ENCODE measurements at places on chromosomes 2 and 18. TPM values are rescaled to one million over a fixed set of nuclear protein-coding genes. Genes with fewer than 3 reads are reported as not detected.

DNA sequence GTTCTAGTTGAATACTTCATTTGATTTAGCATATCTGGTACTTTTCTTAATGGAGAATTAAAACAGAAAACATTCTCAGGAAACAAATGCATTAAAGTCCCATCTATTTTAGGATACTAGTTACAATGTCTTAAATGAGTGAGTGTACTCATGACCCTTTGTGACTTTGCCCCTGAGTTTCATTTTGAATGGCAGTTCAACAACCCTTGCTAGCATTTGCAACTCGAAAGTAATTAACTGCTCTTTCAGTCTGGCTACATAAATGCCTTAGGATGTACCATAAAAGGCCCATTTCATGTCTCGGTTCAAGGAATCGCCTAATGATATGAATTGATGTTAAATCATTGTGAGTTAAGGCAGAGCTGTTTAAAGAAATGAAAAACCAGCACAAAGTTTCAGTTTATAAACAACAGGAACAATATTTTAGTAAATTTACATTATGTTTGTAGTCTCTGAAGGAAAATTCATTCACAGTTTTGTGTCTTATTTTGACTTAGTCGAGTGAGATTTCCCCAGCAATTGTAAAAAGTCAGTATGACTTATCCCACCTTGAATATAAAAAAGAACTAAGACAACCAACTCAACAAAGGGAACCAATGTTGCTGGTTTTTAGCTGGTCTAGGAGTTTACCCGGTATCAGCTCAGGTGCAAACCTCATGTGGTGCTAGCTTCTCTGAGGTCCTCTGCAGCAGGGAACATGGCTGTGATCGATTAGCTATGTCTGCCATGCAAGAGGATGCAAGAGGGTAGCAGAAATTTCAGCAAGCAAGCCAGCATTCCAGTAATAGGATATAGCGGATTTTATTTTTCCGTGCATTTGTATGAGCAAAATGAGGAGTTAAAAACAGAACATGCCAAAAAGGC lies 386.2 kb downstream of the PTPRM start:
- DNase-seq: no peak

- DNase-seq: no peak
These were observed 197.3 kb upstream of the TWIST2 start for GRCh38 chr2:238650536-238650935.

- no peak for DNase-seq
These were observed 752 bp downstream of the ASTL start for GRCh38 chr2:96137321-96138178.

- no peak for DNase-seq
These were observed 43.7 kb upstream of the SEMA4C start for GRCh38 chr2:96913398-96914202.

- DNase-seq: no peak
These were observed 20.8 kb downstream of the EIF2AK3 start for GRCh38 chr2:88606371-88607030.

- DNase-seq: no peak
These were observed 77.0 kb upstream of the CERS6 start for GRCh38 chr2:168378960-168379669.

DNA sequence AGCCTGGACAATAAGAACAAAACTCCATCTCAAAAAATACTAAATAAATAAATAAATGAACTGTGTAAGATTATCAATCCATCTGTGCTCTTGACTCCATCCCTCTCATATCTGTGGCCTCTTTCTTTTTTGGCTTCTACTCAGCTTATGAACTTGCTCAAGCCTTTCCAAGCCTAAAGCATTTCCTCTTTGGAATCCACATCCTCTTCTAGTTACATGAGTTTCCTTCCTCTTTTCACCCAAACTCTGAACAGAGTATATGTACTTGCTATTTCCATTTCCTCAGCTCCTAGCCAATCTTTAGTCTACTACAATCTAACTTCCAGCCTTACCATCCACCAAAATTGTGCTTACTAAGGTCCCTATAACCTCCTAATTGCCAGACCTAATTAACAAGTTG lies 2.5 kb upstream of the DNAJC10 start:
- no peak for DNase-seq

DNA sequence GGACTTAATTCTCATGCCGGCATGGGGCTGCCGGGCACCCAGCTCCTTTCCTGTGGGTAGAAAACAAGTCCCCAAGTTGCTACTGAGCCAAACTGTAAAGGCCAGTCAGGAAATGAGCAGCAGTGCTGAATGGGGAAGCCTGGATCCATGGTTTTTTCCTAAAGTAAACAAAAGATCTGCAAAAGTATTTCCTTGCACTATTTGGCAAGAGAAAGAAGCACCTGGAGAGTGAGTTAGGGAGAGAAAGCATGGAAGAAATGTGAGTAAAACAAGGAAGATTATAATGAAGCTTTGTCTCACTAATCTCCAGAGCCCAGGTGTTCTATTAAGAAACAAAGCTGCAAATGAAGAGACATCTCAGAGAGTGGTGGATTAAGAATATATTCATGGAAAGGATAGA lies 117.6 kb downstream of the METTL8 start:
- no peak for DNase-seq

GRCh38 chr2:230267556-230267955 lies 42.0 kb downstream of the SP140 start:
- DNase-seq: no peak

GRCh38 chr2:71882949-71883472 lies 264.7 kb downstream of the CYP26B1 start:
- peak; percentile 45 for DNase-seq

DNA sequence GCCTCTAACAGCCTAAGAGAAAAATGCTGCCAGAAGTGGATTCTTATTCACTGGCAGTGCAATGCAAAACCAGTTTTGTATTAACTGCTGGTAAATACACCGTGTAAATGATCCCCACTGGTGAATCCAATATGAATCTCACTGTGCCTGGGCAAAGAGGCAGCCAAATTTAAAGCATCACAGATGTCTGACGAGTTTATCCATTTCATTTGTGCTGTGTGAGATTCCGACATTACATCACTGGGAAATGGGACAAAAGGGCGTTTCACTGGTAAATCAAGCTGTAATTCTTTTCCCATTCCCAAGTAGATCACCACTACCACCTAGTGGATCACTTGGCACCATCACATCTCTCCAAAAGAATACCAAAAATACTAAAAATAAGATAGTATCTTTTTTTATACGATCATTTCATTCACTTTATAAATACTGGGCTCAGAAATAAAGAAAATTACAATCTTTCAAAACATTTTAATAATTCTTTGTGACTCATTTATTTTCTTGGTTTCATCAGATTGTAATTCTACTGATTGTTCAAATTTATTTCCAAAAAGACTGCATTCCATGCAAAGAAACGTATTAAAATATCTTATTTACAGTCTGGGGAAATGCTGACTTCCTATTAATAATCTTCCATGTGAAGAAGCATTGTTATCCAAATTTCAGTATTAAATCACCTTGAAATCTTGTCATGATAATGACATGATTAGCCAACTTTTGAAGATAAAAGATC lies 125.6 kb downstream of the GRB14 start:
- peak; percentile 70 for DNase-seq

GRCh38 chr2:55231546-55232083 lies 478 bp downstream of the CLHC1 start:
- no peak for DNase-seq

Gene CFAP221
- total RNA-seq: not detected

Gene HOXD13
- 0.36 TPM for total RNA-seq

Gene DRC1
- not detected for total RNA-seq

Gene CRACDL
- 0.40 TPM for total RNA-seq
